ENCODE measurements at places on chromosomes 3 and 15.

DNA sequence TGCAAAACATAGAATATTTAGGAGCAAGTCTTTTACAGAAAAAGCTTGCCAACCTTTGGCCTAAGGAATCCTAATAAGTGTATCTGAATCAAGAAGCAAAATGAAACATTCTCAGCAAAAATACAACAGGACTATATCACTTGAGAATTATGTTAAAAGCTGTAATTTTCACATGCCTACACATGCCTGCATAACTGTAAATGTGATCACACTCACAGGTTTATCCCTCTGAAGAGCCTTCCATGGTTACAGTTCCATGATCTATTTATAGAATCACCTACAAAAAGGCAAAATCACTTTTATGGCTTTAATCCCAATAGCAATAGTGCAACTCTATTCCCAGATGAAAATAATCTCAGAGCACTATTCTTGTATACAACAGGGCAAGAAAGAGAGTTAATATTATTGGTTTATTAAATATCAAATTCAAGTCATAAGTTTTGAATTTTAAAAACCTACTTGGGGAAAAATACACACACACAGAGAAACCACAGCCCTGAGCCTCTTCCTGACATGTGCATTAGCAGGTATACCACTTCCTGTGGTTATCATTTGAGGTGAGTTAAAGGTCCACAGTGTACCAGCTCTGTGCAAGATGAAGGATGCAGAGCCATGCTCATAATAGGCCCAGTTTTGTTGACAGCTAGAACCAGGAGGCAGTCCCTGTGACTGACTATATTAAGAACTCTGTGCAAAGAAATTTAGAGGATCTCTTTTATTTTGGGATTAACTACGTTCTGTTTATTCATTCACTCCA lies 252.5 kb upstream of the TGFBR2 start:
- DNase-seq: no peak

GRCh38 chr3:27661797-27662196 lies 60.3 kb downstream of the EOMES start:
- no peak for DNase-seq

DNA sequence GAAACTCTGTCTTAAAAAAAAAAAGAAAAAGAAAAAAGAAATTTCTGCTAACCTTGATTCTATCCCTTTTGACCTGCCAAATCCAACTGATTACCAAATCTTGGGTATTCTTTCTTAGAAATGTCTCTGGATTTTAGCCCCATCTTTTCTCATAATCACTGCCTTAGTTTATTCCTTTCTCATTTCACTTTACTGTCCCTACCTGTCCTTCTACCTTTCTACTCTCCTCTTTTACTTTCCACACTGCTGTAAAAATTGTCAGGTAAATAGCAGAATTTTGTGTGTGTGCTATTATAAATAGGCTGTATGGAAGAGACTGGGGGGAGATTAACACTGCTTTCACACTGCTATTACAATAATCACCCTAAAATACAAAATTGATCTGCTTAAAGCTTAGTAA lies 16.7 kb downstream of the PIK3CA start:
- no peak for DNase-seq

DNA sequence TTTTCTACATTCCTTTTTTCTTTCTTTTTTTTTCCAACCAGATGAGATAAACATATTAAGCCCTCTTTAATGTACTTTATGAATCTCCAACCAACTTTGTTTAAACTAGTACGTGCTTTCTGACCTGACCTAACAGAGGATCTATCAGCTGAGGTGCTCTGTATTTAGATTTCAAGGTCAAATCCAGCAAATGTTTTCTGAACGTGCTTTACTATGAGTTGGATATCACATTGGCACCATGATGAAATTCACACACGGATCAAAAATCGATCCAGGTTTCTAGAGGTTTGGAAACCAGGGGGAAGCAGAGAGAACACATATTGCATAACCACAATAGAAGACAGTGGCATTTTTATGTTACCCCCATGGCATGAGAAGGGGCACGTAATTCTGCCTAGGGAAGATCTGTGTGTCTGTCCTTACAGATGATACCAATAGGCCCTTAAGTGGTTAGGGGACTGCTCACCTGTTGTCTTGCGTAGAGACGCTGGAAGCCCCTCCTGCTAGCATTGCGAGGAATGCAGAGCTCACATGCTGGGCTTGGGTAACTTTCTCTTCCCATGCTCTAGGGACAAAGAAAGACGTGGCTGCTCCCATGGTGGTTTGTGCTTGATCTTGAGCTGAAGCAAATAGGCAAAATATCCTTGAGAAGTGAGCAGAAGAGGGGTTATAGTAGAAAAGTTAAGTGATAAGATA lies 59.3 kb upstream of the ABHD10 start:
- no peak for DNase-seq

Measured in GM13977 (cell line).